Hippocampal formation (tissue), 2 donors: ENCODE measurements at places on chromosomes 16 and 17.

GRCh38 chr16:1552129-1552528, 18.7 kb downstream of the TMEM204 start:
- DNase-seq = no peak

DNA sequence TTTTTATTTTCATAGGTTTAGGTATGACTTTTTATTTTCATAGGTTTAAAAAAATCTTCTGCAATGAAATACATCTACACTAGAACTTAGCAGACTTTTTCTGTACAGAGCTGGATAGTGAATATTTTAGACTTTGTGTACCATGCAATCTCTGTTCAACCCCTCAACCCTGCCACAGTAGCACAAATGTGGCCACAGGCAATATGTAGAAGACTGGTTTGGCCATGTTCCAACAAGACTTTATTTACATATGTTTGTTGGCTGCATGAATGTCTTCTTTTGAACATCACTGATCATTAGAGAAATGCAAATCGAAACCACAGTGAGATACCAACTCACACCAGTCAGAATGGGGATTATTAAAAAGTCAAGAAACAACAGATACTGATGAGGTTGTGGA, 229.2 kb downstream of the SHISA9 start:
- no peak for DNase-seq

GRCh38 chr17:27233059-27233458, 60.9 kb upstream of the WSB1 start:
- no peak for DNase-seq

- DNase-seq = no peak
Observed at GRCh38 chr17:66941773-66942450, 22.6 kb upstream of the CACNG4 start.

- no peak for DNase-seq
Observed at GRCh38 chr17:40378966-40379365, 14.4 kb upstream of the GJD3 start.

- no peak for DNase-seq
Observed at GRCh38 chr16:77991701-77992100, 30.6 kb upstream of the CLEC3A start.

GRCh38 chr17:41691031-41691777, 2.5 kb downstream of the EIF1 start:
- DNase-seq = no peak

GRCh38 chr16:23362460-23363317, 60.6 kb downstream of the SCNN1B start:
- DNase-seq = no peak
